ENCODE measurements at places on chromosomes 12 and 14. TPM values are rescaled to one million over a fixed set of nuclear protein-coding genes. Genes with fewer than 3 reads are reported as not detected.

CABP1 gene
- polyA plus RNA-seq: 4.6 TPM

NOS1 gene
- 0.65 TPM for polyA plus RNA-seq

DNA sequence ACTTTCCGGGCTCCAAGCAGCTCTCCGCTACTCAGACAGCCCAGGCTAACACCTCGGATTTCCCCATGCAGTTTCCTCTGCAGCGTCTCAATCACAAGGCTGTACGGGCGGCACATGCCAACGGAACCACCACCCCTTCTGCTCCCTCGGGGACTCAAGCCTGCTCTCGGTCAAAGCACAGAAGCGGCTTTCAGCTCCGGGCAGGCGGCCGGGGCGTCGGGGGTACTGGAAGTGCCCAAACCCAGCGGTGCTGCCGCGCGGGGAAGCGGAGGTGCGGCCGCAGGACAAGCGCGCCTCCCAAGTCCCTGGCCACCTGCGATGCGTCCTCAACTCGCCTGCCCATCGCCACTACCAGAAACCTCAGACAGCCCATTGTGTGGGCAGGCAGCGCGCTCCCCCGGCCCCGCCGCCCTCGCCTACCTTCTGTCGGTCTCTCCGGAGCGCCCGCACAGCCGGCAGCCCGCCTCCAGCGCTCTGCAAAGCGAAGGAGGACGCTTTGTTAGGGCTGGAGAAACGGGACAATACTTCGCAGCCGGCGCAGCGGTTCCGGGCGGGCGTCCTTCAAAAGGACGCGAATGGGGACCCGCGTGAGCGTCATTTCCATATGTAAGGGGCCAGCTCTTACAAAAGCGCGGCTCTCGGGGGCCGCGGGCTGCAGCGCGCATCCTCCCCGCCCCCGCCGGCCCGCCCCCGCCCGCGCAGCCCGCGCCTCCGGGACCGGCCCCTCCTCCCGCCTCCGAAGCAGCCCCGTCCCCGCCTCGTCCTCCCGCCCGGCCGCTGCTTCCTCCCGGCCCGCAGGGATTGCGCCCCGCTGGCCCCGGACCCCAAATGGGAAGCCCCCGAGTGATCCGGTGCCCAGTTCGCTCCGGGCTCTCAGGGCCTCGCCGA lies 674 bp downstream of the NIN start:
- peak; percentile 36 for DNase-seq

GRCh38 chr12:125029761-125030358 lies 35.4 kb upstream of the AACS start:
- DNase-seq: no peak

DNA sequence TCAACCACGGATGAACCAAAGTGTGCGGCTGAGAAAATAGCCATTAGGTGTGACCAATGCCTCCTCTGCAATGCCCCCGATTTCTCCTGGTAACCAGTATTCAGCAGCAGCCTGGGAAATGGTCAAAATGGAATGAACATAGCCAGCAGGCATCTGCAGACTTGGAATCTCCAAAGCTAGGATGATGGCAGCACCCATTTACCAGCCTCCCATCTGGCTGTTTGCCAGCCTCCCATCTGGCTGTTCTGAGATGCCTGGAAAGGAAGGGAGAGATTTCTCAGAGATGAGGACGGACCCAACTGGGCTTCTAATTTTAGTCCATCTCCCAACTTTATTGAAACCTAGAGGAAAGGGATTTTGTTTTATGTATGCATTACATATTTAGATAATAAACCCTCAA lies 16.2 kb downstream of the CLMN start:
- no peak for DNase-seq

DNA sequence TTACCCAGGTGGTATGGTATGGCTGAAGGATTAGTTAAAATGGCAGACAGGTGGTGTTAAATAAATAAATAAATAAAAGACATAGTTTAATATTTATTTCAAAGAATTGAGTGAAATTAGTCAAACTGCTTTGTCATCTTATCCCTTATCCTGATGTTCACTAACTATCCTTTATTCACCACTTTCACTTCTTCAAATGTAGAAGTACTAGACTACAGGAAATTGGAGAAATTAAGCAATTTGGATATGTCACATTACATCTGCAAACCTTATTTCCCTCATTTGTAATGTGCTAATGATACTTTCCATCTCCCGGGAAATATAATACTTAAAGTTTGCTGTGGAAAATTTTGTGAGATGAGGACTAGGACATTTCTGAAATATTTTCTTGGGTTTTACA lies 1195.7 kb downstream of the LRFN5 start:
- no peak for DNase-seq

DNA sequence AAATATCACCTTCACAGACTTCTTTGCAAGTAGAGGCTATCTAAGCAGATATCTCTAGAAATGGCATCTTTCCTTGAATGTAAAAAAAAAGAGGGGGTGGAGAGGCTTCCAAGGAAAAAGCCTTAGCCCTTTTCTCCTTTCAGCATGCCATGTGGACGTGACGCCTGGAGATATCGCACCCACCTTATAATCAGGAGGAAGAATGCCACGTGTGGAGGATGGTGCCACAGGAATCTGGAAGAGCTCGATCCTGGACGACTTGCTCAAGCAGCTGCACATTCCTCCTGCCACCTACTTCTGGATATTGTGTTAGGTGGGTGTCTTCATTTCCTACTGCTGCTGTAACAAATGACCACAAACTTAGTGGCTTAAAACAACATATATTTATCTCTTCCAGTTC lies 203.6 kb downstream of the NUAK1 start:
- DNase-seq: no peak

CLMN gene
- 46.2 TPM for polyA plus RNA-seq

- DNase-seq: no peak
Measured at GRCh38 chr12:5773550-5773949, 171.5 kb downstream of the ANO2 start.

DNA sequence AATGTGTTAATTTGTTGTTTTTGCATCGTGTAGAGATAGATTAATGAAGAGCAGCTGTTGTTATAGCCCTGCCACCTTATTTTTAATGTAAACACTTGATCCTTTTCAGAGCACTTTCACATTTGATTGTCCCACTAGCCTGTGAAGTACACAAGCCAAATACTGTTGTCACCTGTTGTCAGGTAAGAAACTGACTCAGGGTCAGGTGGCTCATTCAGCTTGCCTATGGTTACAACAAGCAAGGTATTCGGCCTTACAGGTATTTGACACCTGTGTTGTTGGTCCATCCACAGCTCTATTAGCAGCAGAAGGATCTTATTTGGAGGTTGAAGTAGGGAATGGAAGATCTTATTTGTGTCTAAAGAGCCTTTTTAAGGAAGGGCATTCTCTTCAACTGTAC lies 108.9 kb downstream of the GPR135 start:
- no peak for DNase-seq

GRCh38 chr12:107042801-107043200 lies 50.5 kb downstream of the CRY1 start:
- no peak for DNase-seq

DNA sequence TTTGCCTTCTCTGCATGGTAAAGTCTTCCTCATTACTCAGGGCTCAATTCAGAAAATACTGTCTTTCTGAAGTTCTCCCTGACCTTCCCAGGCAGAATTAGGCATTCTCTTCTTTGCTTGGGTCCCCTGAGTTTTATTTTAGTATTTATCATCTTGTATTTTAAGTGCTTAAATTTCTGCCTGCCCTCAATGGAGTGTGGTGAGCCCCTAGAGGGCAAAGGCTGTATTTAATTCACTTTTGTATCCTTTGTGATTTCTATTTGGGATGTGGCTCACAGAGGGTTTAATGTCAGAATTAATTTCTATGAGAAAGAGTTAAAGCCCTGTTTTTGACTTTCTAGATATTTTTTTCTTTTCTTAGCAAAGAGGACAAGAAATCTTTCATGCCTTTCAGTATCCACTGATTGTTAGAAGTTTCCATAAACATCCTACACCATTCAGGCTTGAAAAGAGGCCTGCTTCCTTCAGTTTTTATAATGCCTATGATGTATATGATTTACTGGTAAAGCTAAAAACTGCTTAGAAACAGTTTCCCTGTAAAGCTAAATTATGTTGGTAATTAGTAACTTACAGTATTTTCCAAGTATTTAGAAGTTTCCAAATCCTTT lies 55.6 kb upstream of the PTPRB start:
- no peak for DNase-seq

RNF212B gene
- 1.8 TPM for polyA plus RNA-seq

- no peak for DNase-seq
Measured at GRCh38 chr12:122966743-122967550, 684 bp upstream of the ABCB9 start.

NR4A1 gene
- 43.3 TPM for polyA plus RNA-seq

DNA sequence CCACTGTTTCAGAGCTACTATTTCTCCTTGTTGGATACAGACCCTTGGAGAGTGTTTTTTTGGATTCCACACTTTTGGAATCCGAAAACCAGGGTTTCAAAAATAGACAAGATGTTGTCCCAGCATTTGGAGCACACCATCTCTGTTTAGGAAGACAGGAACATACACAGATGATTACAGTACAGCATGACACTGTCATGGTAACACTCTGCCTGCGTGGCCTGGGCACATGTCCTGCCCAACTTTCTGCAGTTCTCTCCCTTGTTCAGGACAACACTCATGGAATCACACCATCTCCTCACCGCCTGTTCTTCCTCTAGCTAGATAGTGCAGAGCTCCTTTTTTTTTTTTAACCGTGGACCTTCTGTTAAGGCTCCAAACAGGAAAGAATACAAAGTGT lies 369.2 kb downstream of the PDZRN4 start:
- no peak for DNase-seq

RERG gene
- 44.5 TPM for polyA plus RNA-seq

GRCh38 chr12:112408621-112409020 lies 784 bp downstream of the RPL6 start:
- DNase-seq: no peak

GLT8D2 gene
- 7.0 TPM for polyA plus RNA-seq

USP15 gene
- polyA plus RNA-seq: 43.1 TPM

DNA sequence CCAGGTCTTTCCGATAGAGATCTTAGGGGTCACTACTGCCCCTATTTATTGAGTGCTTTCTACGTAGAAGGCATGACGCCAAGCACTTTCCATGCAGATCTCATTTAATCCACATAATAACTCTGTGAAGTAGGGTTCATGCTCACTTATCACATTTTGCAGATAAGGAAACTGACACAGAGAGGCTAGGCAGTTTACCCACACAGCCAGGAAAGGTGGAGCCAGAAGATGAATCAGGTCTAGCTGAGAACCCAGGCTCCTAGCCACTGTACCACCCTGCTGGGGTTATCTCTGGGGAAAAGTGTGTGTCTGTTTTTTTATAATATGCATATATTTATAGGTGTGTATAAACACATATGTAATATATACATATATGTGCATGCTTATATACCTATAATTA lies 83.6 kb downstream of the KSR2 start:
- no peak for DNase-seq

- DNase-seq: no peak
Measured at GRCh38 chr12:69091442-69092017, 147.8 kb upstream of the CPSF6 start.

GPR135 gene
- 7.0 TPM for polyA plus RNA-seq

DNA sequence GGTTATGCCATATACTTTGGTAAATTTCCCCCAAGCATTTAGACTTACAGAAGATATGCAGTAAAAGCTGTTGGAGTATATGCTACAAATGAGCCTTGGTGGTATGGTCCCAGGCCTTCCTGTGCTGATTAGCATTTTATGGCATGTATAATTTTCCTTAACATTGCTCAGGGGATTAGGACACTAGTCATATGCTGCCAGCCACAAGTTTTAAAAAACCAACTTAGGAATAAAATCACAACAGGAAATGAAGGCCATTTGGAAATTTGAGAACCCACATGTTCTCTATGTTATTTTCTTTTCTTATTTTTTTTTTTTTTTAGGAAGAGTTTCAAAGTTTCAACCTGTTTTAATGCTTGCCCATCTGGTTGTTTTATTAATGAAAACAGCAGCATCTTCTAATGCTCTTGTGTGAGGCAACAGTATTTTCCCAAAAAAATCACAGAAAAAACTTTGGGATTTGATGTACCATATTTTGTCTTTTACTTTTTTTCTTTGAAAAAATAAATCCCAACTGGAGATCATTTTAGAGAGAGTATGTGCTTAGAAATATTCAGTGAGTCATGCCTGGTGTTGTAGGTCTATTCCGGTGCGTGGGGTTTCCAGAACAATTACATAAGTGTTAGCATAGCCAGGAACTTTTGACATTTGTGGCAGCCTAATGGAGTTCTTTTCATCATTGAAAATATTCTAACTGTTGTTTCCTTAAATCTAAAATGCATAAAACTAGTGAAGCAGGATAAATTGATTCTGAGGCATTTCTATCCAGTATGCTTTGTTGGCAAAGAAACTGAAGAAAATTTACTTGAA lies 21.7 kb upstream of the DUSP6 start:
- DNase-seq: no peak
